Neural crest cell (in vitro differentiated cells): ENCODE measurements at places on chromosomes 11 and 22. TPM values are rescaled to one million over a fixed set of nuclear protein-coding genes. Genes with fewer than 3 reads are reported as not detected.

NEAT1 gene
- 29.8 and 37.2 TPM in 2 replicates for total RNA-seq

DNA sequence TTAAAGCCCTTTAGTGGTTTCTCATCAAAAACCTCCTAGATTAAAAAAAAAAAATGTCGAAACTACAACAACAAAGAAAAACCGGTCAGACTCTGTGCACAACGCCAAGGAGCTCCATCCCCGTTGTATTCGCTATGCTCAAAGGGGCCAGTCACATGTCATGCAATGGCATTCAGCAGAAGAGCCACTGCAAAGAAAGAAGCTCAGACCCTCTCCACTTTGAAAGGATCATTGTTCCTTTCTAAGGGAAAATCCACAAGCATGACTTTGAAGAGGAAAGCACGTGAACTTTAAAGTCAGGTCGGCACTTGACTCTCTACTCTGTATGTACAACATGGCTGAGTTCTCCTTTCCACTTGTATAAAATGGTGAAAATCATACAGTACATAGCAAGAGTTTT, 655.6 kb downstream of the ETS1 start:
- H3K36me3 ChIP-seq: peaks cover 20% of the 10 kb centered on the region
- H3K27ac ChIP-seq: peak overlapping the region; percentile 74
- DNase-seq: peak; percentile 14
- H3K4me3 ChIP-seq: peak overlapping the region; percentile 36

DNA sequence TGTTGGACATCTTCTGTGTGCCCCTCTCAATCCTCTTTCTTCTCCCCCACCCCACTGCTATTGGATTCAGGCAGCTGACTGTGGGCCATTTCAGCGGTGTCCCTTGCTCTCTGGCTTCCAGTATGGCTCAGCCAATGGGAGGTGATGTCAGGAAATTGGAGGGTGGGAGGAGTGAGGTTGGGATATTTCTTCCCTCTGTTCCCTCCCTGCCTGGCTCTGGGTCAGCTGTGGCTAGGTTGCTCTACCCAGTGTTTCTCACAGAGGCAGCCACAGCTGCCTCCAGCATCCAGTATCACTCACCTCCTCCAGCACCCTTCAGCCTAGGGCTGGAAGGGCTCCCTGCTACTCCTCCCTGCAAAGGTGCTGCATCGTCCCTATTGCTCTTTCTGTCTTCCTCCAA, 423.5 kb downstream of the MIAT start:
- H3K4me3 ChIP-seq: no peak overlapping the region
- no peak for DNase-seq
- no peaks in the 10 kb centered on the region for H3K36me3 ChIP-seq

DNA sequence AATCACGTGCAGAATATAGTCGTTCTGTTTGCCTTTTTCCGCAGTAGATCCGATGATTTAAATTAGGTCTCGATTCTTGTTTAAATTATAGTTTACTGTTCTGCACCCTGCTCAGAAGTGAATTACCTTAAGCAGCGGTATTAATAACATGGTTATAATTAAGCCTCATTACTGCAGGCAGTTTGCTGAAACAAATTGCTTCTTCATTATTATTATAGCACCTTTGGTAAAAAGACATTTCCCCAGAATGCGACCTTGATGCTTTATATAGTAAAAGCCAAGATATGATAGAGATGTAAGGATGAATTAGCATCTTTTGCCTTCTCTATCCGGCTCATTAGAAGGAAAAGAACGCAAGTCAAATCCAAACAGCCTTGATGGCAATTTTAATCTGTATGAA, 625.2 kb upstream of the CADM1 start:
- H3K4me3 ChIP-seq: no peak overlapping the region
- no peak overlapping the region for H3K27ac ChIP-seq
- no peaks in the 10 kb centered on the region for H3K27me3 ChIP-seq
- H3K4me1 ChIP-seq: peaks cover 50% of the 10 kb centered on the region

GRCh38 chr11:121321614-121322243, 29.2 kb downstream of the SC5D start:
- peaks cover 4% of the 10 kb centered on the region for H3K27me3 ChIP-seq
- peaks cover 12% of the 10 kb centered on the region for H3K4me1 ChIP-seq
- peak overlapping the region; percentile 25 for H3K27ac ChIP-seq
- H3K36me3 ChIP-seq: no peaks in the 10 kb centered on the region
- no peak overlapping the region for H3K4me3 ChIP-seq

DNA sequence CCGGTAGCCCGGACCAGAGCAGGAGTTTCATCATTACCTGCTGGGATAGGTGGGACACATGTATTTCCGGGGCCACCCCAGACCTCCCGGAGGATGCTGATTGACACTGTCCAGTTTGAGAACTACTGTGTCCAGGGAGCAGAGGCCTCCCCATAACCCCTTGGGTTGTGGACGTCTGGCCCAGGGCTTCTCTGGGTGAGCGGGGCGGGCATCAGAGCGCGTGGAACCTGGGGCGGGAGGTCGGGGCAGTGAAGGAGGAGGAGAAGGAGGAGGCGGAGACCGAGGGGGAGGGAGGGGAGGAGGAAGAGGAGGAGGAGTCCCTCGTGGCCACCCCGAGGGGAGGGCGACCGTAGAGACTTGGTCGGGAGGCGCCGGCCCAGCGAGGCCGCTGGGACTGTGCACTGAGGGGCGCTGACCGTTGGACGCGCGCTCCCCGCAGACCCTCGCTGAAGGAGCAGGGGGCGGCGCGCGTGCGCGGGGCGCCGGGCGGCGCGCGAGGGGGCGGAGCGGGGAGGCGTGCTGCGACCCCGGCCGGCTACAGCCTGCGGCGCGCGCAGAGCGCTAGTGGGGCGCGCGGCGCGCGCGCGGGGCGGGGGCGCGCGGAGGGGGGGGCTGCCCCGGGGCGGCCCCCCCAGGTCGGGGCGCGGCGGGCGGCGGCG, at the start of gene GRK3:
Gene GRK3 (plus strand): TSS at position 356 of the 659 bp plus-strand sequence. CDS start 366 bp downstream, outside the sequence.
- no peak within 1 kb of the TSS for H3K27ac ChIP-seq
- peak within 1 kb of the TSS; percentile 94 for H3K4me3 ChIP-seq
- H3K4me1 ChIP-seq: peaks cover 36% of the 10 kb centered on the region
- peaks cover 25% of the 10 kb centered on the region for H3K27me3 ChIP-seq
- no peaks in the 10 kb centered on the region for H3K36me3 ChIP-seq

DNA sequence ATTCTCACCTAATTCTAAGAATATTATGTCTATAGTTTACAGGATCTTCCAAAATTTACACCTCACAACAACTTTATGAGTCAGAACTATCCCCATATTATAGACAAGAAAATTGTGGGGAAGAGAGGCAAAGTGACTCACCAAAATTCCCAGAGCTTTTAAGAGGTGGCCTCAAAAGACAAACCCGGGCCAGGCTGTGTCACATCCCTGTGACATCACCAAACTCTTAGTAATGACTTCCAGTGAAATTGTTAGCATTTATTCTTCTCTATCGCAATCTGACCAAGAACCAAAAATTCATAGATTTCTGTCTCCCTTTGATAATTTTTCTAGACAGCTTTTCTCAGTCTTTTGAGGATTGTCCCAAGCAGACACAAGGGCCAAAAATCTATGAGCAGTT, 134.3 kb downstream of the SNX19 start:
- no peak overlapping the region for H3K4me3 ChIP-seq
- no peaks in the 10 kb centered on the region for H3K27me3 ChIP-seq
- H3K27ac ChIP-seq: no peak overlapping the region
- DNase-seq: no peak
- peaks cover 28% of the 10 kb centered on the region for H3K4me1 ChIP-seq
- no peaks in the 10 kb centered on the region for H3K36me3 ChIP-seq

GRCh38 chr22:45318558-45319323, 9.0 kb downstream of the FAM118A start:
- H3K27ac ChIP-seq: no peak overlapping the region
- H3K36me3 ChIP-seq: peaks cover 5% of the 10 kb centered on the region
- no peaks in the 10 kb centered on the region for H3K27me3 ChIP-seq

DNA sequence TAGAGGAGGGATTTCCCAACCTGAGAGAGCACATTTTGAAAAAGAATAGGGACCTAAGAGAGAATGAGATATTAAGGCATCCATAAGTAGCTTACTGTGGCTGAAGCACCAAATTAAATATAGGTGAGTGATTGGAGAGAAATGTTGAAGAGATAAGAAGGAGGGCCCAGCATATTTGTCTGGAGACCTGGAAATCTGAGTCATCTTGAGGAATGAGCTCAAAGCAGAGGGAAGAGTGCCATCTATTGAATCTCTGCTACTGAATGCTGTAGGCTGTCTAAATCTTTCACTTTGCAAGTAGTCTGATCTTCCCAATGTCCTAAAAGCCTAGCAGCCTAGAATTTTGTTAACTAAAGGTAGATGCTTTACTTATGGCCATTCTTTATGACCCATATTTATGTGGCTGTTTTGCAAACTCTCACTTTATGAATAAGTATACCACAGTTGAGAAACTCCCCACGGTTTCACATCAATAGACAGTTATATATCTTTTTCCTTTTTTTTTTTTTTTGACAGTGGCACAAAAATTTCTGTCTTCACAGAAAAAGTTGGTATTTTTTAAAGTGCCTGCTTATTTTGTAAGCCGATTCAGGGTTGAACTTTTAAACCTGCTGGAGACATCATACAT, 2093.5 kb downstream of the LRRC4C start:
- no peak for DNase-seq
- H3K4me1 ChIP-seq: no peaks in the 10 kb centered on the region
- no peak overlapping the region for H3K4me3 ChIP-seq
- H3K27me3 ChIP-seq: no peaks in the 10 kb centered on the region
- no peaks in the 10 kb centered on the region for H3K36me3 ChIP-seq

GRCh38 chr22:45891996-45892621, 84.9 kb downstream of the WNT7B start:
- DNase-seq: no peak
- H3K36me3 ChIP-seq: no peaks in the 10 kb centered on the region
- H3K27ac ChIP-seq: no peak overlapping the region

DNA sequence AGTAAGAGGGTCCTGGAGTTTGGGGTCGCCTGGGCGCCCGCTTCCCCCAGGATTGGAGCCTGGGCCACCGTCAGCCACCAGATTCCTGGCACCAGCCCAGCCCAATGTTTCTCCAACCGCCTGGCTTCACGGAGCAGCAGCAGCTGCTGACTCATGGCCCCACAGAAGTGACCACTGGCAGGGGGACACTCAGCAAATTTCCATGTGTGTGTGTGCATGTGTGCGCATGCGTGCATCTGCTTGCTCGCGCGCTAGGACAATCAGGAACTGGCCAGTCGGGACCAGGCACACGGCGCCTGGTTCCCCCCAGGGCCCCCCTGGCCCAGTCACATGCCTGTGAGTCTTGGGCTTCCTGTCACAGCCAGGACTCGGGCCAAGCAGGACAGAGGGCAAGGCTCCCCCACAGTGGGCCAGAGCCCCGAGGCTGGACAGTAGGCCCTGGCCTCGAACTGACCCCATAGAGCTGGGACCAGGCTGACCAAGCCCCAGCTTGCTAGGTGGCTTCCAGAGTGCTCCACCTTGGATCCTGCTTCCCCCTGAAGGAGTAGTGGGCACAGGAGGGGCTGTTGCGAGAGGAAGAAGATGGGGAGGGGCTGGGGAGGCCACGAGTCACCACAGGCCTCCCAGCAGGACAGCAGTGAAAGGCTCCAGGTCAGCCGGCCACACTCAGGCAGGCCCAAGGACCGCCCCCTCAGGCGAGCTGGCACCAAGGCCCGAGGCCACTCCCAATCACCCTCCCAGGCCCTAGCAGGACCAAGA, 3.2 kb downstream of the CTSD start:
- H3K4me3 ChIP-seq: peak overlapping the region; percentile 31
- no peaks in the 10 kb centered on the region for H3K27me3 ChIP-seq
- no peak overlapping the region for H3K27ac ChIP-seq
- DNase-seq: no peak
- H3K4me1 ChIP-seq: peaks cover 5% of the 10 kb centered on the region

DNA sequence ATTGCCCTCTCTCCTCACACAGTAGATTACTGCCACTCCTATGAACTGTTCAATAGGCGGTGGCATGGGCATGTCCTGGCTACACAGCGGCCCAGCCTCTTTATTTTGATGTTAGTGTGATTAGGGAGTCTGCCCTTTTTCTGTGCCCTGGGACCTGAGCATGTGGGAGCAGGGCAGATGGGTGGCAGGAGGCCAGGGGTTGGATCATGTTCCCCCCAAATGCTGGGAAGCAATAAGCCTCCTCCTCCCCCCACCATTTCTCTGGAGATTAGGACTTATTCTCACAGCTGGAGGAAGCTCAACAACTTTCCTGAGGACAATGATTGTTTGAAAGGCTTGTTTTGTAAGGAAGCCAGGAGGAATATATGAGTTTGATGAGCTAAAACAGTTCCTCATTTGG, 848 bp downstream of the HEPN1 start:
- H3K27me3 ChIP-seq: peaks cover 21% of the 10 kb centered on the region
- H3K27ac ChIP-seq: no peak overlapping the region
- peaks cover 4% of the 10 kb centered on the region for H3K36me3 ChIP-seq
- no peak overlapping the region for H3K4me3 ChIP-seq
- H3K4me1 ChIP-seq: peaks cover 4% of the 10 kb centered on the region
- no peak for DNase-seq

DNA sequence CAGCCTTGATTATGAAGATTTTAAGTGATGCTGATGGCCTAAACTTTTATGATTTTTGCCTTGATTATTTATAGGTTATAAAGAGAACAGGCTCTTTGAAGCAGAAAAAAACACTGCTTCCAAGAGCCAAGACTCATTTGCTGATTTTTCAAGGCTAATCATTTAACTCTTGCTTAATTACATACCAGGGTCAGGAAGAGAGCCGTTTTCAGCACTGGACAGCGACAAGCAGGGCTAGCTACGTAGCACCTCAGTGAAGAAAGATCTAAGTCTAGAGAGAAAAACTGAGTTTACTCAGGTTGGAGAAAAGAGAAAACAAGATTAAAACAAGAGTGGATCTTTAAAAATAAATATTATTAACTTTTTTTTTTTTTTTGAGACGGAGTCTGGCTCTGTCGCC, 615.4 kb upstream of the B3GAT1 start:
- H3K27me3 ChIP-seq: peaks cover 17% of the 10 kb centered on the region
- no peak overlapping the region for H3K27ac ChIP-seq
- no peak overlapping the region for H3K4me3 ChIP-seq
- no peaks in the 10 kb centered on the region for H3K4me1 ChIP-seq

- H3K36me3 ChIP-seq: no peaks in the 10 kb centered on the region
- no peak overlapping the region for H3K4me3 ChIP-seq
- no peaks in the 10 kb centered on the region for H3K27me3 ChIP-seq
- no peak overlapping the region for H3K27ac ChIP-seq
- no peak for DNase-seq
These were observed 142.7 kb upstream of the CTSC start for GRCh38 chr11:88480223-88480622.
